Lower lobe of right lung (tissue), 2 donors: ENCODE measurements at places on chromosomes 4 and X. TPM values are rescaled to one million over a fixed set of nuclear protein-coding genes. Genes with fewer than 3 reads are reported as not detected.

CACNA1F gene
- 1.4 TPM for total RNA-seq

MAGEA9B gene
- total RNA-seq: not detected

IL1RAPL1 gene
- total RNA-seq: not detected

DMP1 gene
- not detected for total RNA-seq

ARR3 gene
- not detected for total RNA-seq

SLC30A9 gene
- 37.7 TPM for total RNA-seq

FGD1 gene
- total RNA-seq: 3.2 TPM
